ENCODE measurements at places on chromosomes 6 and 20.

GRCh38 chr6:52641826-52642225 lies 29.1 kb upstream of the TMEM14A start:
- no peak for DNase-seq

GRCh38 chr6:112539355-112539754 lies 192.2 kb downstream of the RFPL4B start:
- no peak for DNase-seq

DNA sequence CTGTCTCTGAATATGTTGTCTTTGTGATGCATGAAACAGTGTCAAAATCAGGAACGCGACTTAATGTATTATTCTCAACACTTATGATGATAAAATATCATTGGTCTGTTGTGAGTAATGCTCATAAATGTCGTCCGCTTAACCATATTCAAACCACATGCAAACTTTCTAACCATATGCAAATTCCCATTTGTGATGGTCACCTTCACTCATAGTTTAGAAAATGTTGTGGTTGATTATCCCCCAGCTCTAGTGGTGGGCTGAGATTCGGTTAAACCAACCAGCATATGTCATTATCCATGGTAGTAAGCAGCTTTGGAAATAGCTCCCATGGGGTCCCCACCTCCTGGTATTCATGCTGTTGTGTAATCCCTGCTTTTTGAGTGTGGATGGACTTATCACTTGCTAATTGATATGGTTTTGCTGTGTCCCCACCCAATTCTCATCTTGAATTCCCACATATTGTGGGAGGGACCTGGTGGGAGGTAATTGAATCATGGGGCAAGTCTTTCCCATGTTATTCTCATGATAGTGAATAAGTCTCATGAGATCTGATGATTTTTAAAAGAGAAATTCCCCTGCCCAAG lies 360.0 kb upstream of the TSHZ2 start:
- no peak for DNase-seq

DNA sequence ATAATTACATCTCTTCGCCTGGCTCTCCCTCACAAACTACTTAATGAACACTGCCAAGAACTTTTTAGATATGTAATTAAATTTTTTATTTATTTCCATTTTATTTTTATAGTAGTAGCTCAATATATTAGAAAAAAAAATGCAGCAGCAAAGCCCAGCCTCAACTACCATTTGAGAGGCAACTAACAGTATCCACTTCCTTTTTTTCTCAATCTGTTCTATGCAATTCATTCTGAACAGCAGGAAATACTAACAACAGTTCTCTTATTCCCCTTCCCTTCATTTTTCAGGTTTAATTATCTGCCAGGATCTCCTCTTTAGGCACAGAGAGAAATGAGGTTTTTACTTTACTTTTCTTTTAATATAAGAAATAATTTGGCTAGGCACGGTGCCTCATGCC lies 112.7 kb downstream of the ZNF217 start:
- no peak for DNase-seq

DNA sequence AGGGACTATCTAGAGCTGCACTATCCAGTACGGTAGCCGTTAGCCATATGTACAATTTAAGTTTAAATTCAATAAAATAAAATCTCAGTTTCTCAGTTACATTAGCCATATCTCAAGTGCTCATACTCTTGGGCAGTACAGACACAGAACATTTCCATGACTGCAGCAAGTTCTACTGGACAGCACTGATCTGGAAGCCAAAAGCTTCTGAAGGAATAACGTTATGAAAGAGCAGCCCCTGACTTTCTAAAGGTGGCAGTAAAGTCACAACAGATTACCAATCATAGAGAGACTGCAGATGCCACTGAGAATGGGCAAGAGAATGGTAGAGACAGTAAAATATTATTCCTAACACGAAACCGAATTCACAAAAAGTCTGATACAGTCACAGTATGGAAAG lies 36.8 kb downstream of the NDRG3 start:
- no peak for DNase-seq
